ENCODE measurements at places on chromosomes 4 and X.
A peak's percentile ranks its signal among the peaks of the same experiment; 100 is the strongest.

- peak; percentile 87 for DNase-seq
These were observed 22.7 kb upstream of the MSN start for GRCh38 chrX:65644621-65645289.

- DNase-seq = peak; percentile 70
These were observed 130.6 kb downstream of the SLC7A11 start for GRCh38 chr4:138111462-138112000.

- DNase-seq = peak; percentile 90
These were observed at the start of gene USP46 for GRCh38 chr4:52659001-52659721. Gene USP46 (minus strand): TSS chr4:52659301. CDS start chr4:52659150, 151 bp downstream.

DNA sequence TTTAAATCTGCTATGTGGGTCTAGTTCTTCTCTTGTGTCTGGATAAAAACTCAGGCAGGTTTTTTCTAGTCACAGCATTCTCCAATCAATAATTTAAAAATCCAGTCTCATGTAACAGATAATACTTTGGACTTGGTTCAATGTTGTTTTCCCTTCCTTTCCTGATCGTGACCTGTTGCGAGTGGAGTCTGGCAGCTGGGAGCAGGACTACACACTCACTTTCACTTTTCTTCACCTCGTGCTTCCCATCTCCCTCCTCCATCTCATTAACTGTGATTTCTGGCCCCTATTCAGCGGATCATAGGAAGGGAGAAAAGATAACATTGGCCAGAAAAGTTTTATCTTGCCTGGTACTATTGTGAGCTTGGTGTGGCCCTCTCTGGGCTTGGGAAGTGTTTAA is 96.6 kb upstream of the GATB start:
- DNase-seq = no peak

- DNase-seq = no peak
These were observed 38.8 kb upstream of the MAD2L1 start for GRCh38 chr4:120105472-120105871.

DNA sequence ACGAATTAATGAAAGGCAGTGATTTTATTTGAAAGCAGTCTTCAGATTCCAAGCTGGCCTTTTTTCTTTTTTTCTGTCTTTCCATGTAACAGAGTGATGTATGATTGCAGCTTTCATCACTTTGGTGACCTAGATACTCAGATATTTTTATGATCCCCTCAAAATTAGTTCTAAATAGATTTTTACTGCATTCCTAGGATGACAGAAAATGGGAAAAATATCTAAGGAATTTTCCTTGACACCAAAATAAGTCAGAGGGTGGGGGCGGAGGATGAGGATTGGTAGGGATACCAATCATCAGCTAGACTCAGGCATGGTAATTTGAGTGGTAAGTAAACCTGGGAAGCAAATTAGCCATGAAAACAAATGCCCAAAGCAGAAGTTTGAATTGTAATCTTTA is 11.9 kb upstream of the HMGB2 start:
- DNase-seq = peak; percentile 48

GRCh38 chr4:151031831-151032605 is 16.9 kb upstream of the LRBA start:
- peak; percentile 77 for DNase-seq

DNA sequence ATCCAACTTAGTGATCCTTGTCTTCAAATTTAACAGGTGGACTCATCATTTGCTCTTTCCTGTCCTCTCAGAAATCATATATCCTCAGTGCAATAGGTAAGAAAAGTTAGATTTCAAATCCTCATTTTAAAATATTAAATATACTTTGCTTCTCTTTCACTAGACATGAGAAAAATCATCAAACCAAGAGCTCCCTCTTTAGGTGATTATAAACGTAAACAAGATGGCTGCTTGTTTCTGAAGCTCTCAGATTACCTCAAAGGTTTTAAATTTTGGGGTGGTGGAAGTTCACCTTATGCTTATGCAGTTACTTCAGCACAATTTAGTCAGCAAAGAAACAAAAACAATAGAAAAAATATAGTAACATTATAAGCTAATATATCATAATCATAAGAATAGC is 27.3 kb downstream of the CSN3 start:
- peak; percentile 4 for DNase-seq

- no peak for DNase-seq
These were observed 64.9 kb downstream of the CRMP1 start for GRCh38 chr4:5828005-5828391.

- DNase-seq = peak; percentile 92
These were observed 202.0 kb downstream of the DCLK2 start for GRCh38 chr4:150280081-150280895.

GRCh38 chr4:161829591-161829990 is 334.2 kb downstream of the FSTL5 start:
- DNase-seq = no peak

GRCh38 chr4:133014473-133015135 is 134.5 kb upstream of the PCDH10 start:
- DNase-seq = no peak

DNA sequence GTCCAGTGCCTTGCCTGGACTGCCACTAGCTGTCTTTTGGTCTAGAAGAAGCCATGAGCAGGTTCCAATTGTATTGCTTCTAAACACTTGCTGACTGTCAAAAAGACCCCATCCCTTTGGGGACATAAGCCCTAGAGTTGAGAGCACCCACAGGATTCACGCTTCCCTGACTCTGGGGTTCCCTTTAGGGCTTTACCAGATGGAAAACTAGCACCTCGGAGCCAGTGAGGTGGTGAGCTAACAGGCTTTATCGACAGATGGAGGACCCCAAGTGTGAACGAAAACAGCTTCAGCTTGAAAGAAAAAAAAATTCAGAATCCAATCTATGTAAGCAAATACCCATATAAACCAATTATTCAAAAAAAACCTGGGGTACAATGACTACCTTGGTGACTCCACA is 90.8 kb downstream of the NAA11 start:
- DNase-seq = no peak

DNA sequence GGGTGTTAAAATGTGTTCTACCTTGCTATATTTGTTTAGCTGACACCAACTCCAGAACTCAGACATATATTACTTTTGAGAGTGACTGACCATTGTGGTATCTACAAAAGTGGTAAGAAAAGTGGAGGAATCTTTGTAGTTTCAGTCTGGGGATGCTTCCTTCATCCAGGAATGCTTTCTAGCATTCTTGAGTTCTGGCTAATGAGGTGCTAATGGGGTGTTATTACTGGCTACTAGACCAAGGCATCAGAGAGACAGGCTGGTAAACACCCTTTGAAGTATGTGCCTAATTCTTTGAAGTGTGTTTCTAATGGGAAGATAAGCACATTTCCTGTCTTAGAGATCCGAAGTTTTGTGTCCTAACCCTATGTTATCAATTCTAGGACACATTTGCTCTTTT is 310.4 kb downstream of the SPRY1 start:
- DNase-seq = peak; percentile 26

GRCh38 chr4:94488670-94489069 is 36.9 kb downstream of the PDLIM5 start:
- DNase-seq = peak; percentile 84

DNA sequence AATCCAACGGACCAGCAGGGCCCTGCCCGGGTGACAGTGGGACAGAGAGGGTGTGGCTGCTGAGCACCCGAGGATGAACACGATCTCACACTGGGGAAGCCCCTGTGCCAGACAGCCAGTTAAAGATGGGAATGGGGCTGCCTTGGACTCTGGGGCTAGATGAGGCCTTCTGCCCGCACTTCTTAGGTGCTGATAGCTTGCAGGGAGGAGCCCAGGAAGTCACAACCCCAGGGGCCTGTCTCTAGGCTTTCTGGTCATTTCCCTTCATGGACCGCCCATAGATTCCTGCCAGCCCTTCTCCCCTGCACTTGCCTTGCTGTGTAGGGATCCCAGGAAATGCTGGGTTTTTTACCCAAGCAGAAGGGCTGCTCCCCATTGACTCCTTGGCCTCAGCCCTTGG is 6.2 kb downstream of the ZNF275 start:
- DNase-seq = no peak

GRCh38 chr4:146255874-146256273 is 41.5 kb downstream of the REELD1 start:
- DNase-seq = peak; percentile 80

DNA sequence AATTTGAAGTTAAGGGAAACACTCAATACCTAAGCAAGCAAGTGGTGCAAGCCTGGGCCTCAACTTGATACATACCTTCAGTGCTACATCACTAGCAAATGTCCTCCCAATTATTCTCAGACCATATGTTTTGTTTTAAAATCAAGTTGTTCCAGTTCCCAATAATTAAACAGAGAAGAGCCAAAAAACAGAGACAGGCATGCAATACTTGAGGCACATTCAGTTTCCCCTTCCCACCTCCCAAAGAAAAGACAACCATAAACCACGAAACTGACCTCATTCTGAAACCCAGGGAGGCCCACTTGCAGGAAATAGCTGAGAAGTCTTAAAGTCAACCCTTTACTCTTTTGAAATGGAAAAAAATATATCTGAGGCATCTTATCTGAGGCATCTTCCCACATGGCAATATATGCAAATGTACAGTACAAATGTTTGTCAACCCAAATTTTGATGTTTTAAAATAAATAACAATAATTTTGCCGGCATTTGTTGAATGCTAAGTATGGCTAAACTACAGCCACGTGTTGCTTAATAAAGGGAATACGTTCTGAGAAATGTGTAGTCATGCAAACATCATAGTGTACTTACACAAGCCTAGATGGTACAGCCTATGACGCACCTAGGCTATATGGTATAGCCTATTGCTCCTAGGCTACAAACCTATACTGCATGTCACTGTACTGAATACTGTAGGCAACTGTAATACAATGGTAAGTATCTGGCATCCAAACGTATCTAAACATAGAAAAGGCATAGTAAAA is 147.5 kb downstream of the TSPAN5 start:
- peak; percentile 89 for DNase-seq

DNA sequence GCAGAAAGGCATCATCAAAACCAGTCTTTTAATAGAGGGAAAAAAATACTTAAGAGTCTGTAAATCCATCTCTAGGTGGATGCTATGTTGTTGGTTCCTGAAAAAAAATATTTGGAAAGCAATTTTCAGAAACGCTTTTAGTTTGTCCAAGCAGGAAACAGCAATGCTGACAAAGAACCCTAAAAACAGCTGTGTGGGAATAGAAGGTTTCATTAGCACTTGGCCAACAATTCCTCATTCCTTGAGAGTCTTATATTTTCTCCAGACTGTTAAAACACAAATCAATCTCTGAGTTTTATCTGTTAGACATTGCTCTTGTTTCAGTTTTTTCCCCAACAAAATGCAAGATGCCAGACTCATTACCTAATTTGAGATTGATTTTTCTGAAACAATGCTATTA is 6.4 kb downstream of the MXRA5 start:
- no peak for DNase-seq

GRCh38 chrX:153510383-153510782 is 7.1 kb upstream of the ATP2B3 start:
- DNase-seq = no peak

GRCh38 chr4:139852612-139853269 is 187.1 kb downstream of the MGST2 start:
- no peak for DNase-seq

GRCh38 chr4:179441596-179441995 is 1999.4 kb upstream of the AGA start:
- no peak for DNase-seq

GRCh38 chr4:79923281-79923680 is 149.7 kb downstream of the ANTXR2 start:
- DNase-seq = no peak

- DNase-seq = peak; percentile 6
These were observed 48.8 kb downstream of the RPS6KA3 start for GRCh38 chrX:20217906-20218305.

- peak; percentile 61 for DNase-seq
These were observed 3.1 kb upstream of the P2RY4 start for GRCh38 chrX:70262952-70263567.

DNA sequence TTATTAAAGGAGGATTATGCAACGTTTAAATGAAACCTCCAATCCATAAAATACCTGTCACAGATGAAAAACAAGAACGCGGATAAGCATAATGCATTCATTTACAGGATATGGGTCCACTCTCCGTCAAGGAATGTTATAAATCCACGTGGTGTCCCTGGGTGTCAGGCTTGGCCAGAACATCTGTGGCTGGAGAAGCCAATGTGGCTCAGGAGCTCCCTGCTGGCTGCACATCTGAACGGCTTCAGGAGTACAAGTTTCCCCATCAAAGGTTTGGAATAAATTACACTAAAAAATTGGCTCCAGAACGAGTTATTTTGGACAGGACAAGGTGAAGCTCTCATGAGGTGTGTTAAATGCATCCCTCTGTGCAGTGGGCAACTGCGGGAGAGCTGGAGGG is 87.8 kb upstream of the LEF1 start:
- DNase-seq = no peak

- DNase-seq = no peak
These were observed 166.1 kb upstream of the PDE5A start for GRCh38 chr4:119794681-119795080.

- DNase-seq = no peak
These were observed 3.4 kb downstream of the SLC7A11 start for GRCh38 chr4:138238521-138239292.

DNA sequence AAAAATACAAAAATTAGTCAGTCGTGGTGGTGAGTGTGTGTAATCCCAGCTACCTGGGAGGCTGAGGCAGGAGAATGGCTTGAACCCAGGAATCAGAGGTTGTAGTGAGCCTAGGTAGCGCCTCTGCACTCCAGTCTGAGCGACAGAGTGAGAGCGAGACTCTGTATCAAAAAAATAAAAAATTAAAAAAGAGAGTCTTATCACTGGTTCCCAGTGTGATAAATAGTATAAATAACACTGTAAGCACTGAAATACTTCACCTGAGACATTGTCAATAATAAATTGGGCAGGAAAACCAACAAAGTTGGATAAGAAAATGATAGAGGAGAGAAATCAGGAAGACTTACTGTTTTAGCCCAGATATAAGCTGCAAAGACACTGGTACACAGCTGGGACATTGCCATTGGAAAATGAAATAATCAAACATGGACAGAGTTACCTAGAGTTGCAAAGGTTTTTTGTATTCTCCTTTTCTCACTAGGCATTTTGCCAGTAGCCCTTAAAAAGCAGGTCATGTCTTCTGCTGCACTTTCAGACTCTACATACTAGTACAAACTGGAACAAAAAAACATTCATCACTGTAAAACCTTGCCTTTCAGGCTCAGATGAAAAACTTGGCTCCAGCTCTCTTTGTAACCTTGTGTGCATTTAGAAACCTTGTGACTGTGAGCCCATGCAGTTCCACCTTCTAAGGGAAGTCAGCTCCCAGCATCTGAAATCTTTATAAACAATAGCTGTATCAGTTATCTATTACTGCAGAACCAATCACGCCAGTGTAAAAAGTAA is 55.0 kb upstream of the PPP1R2C start:
- no peak for DNase-seq

- DNase-seq = no peak
These were observed 203.4 kb downstream of the SLC39A8 start for GRCh38 chr4:102141842-102142241.

GRCh38 chr4:75724867-75725724 is 719 bp downstream of the USO1 start:
- DNase-seq = peak; percentile 92

DNA sequence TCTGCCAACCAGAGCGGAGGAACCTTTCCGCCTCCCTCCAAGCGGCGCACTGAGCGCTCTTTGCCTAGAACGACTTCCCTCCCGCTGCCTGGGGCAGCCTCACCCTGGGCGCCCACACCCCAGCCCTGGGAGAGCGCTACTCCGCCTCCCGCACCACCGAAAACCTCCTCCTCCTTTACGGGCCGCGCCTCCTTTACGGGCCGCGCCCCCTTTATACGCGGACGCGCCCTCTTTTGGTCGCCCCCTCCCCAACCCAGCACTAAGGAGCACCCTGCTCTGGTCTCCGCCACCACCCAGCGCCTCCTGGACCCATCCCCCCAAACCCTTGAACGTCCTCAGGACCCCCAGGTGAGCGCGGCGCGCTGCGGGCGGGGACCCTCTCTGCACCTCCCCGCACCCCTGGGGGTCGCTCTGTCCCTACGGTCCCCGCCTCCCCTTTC is 586 bp upstream of the NSG1 start:
- no peak for DNase-seq

Measured in GM23248 (cell line).